Type B pancreatic cell (in vitro differentiated cells): ENCODE measurements at places on chromosomes 7 and 10. TPM values are rescaled to one million over a fixed set of nuclear protein-coding genes. Genes with fewer than 3 reads are reported as not detected.
A peak's percentile ranks its signal among the peaks of the same experiment; 100 is the strongest.

DNA sequence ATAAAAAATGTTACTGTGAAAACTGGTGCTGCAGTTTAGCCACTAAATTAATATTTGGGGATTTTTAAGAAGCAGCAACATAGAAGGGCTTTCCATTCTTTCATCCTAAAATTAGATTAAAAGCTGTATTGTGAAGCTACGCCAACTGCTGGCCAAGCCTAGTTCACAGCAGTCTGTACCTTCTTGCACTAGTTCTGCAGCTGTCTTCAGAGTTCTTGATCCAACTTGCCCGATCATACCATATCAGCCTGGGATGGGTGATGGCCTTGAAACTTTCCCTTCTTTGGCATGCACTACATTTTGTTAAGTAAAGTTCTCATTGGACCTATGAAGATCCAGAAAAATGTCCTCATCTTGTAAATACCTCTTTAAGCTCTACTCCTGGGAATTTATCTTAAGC, 20.3 kb upstream of the PANK1 start:
- no peak for DNase-seq

DNA sequence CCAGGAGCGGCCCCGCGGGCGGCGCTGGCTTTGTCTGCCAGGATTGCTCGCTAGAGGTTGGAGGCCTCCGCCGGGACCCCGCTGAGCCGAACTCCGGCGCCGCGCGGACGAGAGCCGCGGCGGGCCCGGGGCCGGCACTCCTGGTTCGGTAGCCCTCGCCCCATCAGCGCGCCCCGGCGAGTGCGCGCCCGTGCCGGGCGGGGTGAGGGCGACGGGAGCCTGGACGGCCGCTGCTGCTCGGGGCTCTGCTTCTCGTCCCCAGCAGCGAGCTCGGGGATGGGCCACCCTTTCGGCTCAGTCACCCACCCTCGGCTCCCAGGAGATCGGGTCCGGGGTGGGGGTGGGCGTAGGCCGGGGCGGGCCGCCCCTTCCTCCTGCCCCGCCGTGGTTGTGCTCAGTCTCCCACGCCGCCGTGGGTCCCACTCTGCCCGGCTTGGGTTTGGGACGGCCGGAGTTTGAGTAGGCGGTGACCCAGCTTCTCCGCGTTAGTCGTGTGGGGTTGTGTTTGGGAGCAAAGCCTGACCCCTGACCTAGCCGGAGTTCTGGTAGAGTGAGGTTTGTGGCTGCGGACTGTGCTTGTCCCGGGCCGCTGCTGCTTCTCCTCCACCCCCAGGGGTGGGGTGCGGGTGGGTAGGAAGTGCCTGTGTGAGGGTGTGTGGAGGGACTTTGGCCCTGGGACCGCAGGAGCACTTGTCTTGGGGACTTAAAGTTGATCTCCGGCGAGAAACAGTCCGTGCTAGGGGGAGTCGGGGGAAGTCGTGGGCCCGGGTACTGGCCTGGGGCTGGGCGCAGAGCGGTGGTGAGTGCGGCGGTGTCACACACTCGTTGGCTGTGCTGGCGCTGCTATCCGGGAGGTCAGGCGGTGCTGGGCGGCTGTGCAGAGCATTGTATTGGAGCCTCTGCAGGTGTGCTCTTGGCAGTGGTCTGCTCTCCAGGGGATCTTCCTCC, 677 bp downstream of the TSPAN14 start:
- DNase-seq, result no peak

DNA sequence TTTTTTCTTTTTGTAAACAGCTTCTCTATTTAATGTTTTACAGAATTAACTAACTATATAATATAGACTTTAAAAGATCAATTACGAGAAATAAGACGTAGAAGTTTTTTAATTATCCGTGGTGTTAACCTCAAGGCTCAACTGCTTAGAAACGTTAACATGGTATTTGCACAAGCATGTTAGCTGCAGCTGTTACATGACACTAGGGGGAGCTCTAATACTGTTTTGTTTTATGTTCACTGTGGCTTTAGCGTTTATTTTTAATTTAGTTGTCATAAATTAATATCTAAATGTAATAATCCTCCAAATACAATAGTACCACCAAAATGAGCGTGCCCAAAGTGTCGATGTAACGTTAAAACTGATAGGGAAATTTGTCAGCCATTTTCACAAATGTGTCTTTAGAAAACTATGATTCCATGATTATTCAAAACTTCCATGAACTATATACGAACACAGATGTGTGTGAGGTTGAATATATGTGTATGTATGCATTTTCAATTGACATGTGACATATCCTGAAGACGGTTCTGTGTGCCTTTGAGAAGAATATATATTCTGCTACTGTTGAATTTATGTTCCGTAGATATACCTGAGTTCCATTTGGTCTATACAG, 828.8 kb upstream of the MBL2 start:
- DNase-seq, result no peak

- DNase-seq, result peak; percentile 16
Measured at GRCh38 chr10:29603223-29603896, 31.4 kb downstream of the SVIL start.

- no peak for DNase-seq
Measured at GRCh38 chr7:82105463-82105862, 335.6 kb upstream of the HGF start.

DNA sequence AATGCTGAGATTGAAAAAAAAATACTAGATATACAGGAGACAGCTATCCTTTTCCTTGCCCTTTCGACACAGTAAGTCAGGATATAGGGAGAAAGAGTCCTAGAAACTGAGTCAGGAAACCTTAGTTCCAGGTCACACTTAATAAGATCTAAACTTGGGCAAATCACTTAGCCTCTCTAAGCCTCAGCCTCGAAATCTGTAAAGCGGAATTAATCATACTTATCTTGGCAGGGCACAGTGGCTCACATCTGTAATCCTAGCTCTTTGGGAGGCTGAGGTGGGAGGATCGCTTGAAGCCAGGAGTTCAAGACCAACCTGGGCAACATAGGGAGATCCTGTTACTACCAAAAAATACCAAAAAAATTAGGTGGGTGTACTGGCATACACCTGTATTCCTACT, 4.6 kb downstream of the GARIN1A start:
- DNase-seq, result no peak

DNA sequence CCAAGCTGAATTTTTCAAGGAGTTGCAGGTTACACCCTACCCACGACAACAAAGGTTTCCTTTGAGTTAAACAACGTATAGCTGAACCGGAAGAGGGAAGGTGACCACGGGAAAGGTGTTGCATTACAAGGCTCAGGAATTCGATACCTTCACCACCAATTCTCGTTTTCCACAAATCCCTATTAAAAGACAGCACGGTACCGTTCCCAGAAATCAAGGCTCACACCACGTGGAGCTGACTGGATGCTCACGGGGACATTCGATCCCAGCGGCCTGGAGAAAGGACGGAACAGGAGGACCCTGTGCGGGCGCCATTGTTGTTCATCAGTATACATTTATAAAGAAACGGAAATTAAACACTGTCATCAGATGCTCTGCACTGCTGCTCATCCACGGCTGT, 56.4 kb downstream of the CTBP2 start:
- DNase-seq, result no peak

DNA sequence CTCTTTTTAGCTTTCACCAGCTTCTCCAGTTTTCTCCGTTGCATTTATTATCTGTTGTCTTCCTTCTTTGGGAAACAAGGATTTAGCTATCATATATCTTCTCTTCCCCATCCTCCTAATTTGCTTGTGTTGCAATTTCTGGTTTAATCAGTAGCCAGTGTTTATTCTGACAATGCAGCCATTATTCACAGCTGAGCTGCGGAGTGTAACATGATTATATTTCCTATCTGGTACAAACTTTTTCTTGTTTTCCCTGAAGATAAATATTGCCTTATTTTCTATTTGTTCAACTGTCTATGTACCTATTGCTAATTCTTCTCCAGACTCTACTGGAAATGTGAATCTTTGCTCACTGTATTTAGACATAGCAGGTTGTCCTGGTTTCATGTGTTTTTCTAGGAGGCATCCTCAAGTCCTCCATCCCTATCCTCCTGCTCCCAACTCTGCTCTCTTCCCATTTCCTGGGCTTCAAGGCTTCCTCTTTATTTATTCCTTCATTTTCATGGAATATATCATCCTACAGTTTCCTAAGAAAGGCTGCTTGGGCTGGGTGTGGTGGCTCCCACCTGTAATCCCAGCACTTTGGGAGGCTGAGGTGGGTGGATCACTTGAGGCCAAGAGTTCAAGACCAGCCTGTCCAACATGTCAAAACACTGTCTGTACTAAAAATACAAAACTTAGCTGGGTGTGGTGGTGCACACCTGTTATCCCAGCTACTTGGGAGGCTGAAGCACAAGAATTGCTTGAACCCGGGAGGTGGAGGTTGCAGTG, 72.4 kb upstream of the KDM7A start:
- no peak for DNase-seq

DNA sequence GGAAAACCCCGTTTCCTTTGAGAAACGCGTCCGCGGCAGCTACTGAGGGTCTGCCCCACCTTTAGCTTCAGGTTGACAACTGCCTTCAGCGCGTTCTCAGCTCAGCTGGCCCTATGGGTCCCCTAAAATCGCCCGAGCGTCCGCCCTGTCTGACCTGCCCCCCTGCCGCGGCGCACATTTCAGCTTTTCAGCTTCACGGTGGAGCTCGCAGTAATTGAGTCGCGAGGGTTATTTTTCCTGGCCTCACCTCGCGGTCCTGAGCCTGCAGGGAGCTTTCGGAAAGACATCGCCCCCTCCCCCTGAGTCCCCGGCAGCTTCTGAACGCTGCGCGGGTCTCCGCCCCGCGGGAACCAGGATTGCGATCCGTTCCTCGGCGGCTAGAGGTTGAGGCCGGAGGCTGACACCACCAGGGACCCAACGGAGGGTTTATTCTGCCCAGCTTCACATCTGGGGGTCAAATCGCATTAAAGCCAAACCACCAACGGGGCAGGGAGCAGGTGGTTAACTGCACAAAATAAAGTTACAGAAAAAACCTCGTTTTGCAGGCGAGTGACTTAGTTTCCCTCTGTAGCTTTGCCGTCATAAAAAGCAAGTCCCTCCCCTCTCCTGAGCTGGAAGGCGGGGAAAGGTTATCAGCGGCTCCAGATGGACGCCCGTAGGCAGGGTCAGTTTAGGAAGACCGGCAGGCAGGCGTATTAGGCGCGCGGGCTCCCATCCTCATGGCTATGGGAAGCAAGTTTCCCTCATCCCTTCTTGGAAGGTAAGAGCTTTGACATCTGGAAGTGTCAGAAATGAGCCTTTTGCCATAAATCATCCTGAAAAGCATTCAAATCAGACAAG, 11.0 kb downstream of the TWIST1 start:
- no peak for DNase-seq

LIPF gene
- 19.6 TPM in 1 of 2 replicates, not detected in the other for total RNA-seq

DNA sequence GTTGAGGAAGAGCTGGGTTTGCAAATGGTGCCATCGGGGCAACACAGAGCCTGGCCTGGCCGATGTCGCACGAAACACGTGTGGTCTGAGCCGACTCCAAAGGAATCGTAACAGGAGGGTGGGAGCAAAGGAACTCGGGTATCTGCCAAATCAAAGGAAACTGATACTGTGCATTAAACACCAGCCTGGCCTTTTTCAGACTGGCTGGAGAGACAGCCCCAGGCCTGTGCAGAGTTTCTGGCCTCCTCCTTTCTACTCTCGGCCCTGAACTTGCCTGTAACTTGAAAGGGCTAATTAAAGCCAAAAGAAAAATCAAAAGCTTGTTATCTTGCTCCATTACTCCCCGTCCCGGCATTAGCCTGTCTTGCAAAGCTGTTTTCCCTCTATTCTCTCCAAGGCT, 71.4 kb downstream of the PLXNA4 start:
- DNase-seq, result no peak

DNA sequence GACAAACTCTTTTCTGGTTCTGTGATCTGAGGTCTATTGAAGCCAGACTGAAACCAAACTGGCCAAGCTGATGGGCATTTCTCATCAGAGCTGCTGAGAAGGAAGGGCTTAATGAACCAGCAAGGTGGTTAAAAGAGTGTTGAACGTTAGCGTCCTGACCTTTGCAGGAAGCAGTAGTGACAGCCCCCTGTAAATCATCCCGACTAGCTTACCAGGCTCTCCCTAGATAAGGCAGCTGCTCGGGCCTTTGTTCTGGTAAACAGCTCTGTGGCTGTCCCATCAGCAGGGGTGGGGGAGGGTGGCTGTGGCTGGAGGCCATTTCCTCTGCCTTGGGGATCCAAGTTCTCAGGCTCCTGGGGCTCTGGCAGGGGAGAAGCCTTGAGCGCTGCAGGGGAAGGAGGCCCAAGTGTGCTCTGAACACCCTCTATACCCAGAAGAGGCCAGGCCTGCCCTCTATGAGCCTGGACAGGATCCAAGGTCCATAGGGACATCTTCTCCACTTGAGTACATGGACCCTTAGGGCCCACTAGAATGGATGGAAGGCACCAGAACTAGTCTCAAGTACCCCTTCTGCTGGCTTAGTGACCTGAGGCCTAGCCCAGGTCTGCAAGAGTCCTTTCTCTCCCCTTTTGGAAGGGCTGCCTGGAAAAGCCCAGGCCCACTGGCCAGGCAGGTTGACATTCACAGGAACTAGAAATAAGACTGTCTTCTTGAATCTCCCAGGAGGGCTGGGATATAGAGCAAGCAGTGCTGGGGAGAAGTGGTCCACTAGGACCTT, 134.6 kb downstream of the ARHGAP22 start:
- peak; percentile 60 for DNase-seq

EMX2 gene
- total RNA-seq, result 24.7 and 29.9 TPM in 2 replicates

DNA sequence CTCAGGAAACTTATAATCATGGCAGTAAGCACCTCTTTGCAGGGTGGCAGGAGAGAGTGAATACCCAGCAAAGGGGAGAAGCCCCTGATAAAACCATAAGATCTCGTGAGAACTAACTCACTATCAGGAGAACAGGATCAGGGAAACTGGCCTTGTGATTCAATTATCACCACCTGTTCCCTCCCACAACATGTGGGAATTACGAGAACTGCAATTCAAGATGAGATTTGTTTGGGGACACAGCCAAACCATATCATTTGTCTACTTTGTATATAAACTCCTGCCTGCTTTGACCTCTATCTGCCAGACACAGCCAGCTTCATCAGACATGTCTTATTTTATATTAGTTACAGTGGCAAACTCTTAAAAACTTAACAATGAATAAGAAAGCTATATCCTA, 50.4 kb downstream of the ARMC3 start:
- DNase-seq, result no peak

GRCh38 chr7:931871-932650, 22.4 kb downstream of the ADAP1 start:
- DNase-seq, result no peak

DNA sequence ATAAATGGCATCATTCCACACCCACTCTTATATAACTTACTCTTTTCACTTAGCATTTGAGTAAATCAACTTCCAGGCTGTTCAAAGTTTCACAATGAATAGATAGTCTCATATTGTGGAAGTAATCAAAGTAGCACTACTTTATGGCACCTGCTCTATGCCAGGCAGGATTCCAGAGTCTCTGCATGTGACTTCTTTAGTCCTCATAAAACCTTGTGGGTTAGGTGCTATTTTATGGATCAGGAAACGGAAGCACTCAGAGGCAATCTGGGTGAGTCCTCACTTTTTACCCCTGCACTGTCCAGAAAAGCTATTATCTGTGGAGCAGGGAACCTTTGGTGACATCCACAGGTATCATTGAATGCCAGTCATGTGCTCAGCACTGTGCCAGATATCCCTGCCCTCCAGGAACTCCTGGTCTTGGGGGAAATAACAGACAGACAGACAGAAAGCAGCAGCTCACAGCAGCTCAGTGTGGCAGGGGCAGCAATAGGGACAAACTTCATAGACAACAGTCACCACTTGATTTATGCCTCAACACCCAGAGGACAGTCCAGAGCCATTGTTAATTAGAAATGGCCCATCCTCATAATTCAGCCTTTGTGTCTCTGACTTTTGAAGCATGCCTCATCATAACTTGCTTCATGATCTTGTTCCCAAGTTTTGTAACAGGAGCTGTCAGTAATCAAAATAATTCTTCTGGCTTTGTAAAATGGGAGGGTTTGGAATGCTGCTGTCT, 160.6 kb downstream of the SEC23IP start:
- no peak for DNase-seq

GRCh38 chr7:130299866-130300265, 6.9 kb downstream of the CPA4 start:
- DNase-seq, result no peak
